ENCODE measurements at places on chromosomes 7 and 10.

DNA sequence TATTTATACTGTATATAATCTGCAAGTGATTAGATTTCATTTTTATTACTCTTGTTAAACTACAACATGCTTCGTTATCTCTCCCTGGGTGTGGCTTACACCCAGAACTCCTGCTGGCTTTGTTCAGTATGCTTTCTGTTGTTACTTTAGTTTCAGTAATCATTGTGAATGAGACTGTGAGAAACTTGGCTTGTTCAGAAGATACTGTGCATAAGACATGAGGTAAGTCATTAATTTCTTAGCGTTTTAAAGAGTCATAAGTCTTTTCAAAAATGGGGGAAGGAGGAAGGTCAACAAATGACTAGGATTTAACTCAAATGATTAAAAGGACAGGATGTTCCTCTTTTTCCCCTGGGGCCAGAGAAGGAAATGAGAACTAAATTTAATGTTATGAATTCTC is 11.6 kb upstream of the ADD3 start:
- DNase-seq = no peak

DNA sequence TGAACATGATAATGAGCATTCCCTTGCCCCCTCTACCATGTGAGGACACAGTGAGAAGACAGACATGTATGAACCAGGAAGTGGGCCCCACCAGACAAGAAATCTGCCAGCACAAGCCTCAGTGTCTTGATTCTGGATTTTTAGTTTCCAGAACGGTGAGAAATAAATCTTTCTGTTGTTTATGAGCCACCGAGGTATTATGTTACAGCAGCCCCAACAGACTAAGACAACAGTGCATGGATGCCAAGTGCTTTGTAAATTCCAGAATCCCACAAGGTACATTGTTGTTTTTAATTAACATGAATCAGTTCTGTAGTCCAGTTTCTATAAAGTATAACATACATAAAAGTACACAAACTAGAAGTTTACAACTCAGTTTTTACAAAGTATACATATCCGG is 162.2 kb downstream of the ARHGAP21 start:
- no peak for DNase-seq

DNA sequence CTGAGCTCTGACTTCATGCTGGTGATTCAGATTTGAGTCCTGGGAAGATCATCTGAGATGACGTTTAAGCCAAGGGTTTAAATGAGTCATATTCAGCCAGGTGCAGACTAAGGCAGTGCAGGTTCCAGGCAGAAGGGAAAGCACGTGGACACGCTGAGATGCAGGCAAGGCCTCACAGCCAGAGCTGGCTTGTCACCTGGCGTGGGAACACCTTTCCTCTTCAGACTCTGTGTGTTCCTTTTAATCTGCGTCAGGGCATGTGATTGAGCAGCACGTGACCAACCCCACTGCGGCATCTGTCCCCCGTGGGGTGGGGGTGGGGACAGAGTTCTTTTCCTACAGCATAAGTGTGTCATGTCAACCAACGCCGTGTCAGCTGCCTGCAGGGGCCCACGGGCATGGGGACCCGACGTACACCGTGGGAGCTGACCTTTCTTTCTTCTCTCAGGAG is 10.7 kb upstream of the IDI2 start:
- no peak for DNase-seq

GRCh38 chr7:33278095-33278494 is 148.7 kb downstream of the BBS9 start:
- DNase-seq = no peak

DNA sequence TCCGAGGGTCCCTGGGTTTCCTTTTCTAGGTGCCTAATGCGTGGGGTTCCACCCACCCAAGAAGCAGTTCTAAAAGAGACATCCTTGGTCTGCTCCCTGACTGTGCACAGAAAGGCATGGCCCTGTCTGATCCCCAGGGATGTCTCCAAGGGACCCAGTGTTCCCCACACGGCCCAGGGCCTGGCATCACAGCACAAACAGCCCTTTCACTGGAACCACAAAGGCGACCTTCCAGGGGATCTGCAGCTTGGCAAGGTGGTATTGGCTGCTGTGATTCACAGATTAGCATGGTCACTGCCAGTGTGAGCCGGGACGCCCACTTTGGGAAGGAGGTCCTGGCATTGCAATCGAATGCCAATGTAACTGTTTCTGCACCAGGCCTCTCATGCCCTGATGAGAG is 6.4 kb downstream of the KCNMA1 start:
- no peak for DNase-seq

- no peak for DNase-seq
Observed at GRCh38 chr7:20785157-20786048, 1.3 kb downstream of the SP8 start.

- DNase-seq = no peak
Observed at GRCh38 chr10:101686133-101686925, 8.6 kb downstream of the FBXW4 start.

DNA sequence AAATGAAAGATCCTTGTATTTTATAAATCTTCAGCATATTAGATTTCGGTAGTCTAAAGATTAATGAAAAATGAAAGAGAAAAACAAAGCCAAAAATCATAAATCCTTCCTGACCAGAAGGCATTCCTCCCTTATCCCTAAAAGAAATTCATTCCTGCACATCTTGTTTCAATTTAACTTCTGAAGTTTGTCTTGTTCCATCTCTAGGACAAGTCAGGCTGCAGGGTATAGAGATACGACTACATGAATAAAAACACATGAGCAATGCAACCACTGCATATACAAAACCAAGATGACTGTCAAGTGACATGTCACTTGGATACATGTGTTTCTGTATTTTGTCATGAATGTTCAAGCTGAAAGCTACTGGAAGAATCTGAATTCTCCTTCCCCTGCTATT is 214.9 kb downstream of the JAZF1 start:
- no peak for DNase-seq

DNA sequence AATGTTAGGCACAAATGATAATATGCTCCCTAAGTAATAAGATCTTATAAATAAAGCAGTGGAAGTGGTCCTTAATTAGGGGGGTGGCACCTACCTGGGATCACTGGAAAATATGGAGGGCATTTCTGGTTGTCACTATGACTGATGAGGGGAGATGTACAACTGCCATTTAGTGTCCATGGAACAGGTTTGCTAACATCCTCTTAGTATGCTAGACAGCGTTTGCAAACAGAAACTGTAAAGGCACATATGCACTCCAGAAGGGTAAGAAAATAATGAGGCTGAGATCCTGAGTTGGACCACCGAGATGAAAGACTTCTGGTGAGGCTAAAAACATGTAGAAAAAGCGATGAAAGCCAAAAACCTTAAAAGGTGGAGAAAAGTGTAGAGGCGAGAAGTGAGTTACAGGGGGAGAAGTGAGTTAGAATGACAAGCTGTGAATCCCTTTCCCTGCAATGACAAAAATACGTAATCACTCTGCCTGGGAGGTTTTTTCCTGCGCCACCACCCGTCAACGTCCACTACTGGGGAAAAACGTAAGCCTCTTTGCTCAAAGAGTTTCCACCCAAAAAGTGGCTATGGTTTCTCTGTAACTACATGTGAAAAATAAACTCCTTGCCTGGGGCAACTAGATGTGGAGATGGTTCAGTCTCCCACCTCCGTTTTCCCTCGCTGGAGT is 767 bp downstream of the KRIT1 start:
- DNase-seq = no peak

- DNase-seq = no peak
Observed at GRCh38 chr7:32222251-32222900, 152.2 kb upstream of the PDE1C start.

DNA sequence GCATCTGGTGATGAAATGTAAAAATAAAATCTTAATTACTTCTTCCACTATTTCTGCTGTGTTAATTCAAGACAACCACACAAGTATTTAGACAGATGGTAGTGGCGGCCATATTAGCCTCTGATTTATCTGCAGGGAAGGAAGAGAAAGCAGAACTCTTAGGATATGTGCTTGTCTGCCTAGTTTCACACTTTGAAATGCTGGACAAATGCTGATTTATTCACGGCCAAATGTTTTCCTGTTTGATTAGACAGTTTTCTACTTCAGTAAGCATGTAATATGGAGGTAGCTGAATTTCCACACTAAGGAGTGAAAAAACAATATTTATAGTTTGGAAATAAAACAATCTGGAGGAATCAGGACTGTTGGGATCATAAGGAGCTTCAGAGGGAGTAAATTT is 158.1 kb downstream of the AGMO start:
- no peak for DNase-seq

GRCh38 chr7:142717453-142717852 is 31.8 kb upstream of the PRSS1 start:
- DNase-seq = no peak
